Mucosa of descending colon (tissue), 3 donors: ENCODE measurements at places on chromosomes 1 and 21. TPM values are rescaled to one million over a fixed set of nuclear protein-coding genes. Genes with fewer than 3 reads are reported as not detected.

The TNFSF4 gene
- total RNA-seq: 0.82 TPM

The ANGPTL3 gene
- not detected for total RNA-seq

The FABP3 gene
- 7.1 TPM for total RNA-seq

The RNU1-3 gene
- total RNA-seq: 6,222 TPM

The ANKRD34A gene
- 0.14 TPM for total RNA-seq

The TAS1R3 gene
- 0.57 TPM for total RNA-seq

The GJB3 gene
- total RNA-seq: 4.5 TPM

The LMX1A gene
- total RNA-seq: 0.31 TPM

The RNF207 gene
- total RNA-seq: 35.4 TPM

The AMIGO1 gene
- total RNA-seq: 2.2 TPM

The SPATA46 gene
- not detected for total RNA-seq

The FAAH gene
- 60.2 TPM for total RNA-seq

The PITHD1 gene
- 39.6 TPM for total RNA-seq

The LRRC53 gene
- total RNA-seq: not detected

GRCh38 chr1:59763418-59763817 is 51.3 kb upstream of the HOOK1 start:
- no peak for DNase-seq

- DNase-seq: no peak
Observed at GRCh38 chr1:28135371-28136168, 40.9 kb downstream of the PTAFR start.

DNA sequence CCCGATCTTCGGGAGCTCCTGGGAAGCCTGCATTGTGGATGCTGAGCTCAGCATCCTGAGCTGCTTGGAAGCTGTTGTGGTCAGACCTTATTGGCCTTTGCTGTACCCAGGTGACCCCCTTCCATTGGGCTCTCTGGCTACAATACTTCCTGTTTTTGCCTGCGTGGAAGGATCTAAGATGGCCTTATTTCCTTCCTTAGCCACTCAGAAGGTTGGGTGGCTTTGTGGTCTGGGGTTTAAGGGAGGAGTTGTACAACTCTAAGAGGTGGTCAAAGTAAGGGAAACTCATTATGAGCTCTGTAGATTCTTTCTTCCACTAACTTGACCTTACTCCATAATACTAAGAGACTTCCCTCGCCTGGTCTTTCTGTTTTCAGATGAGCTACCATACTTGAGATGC is 17.7 kb downstream of the PFKFB2 start:
- no peak for DNase-seq

DNA sequence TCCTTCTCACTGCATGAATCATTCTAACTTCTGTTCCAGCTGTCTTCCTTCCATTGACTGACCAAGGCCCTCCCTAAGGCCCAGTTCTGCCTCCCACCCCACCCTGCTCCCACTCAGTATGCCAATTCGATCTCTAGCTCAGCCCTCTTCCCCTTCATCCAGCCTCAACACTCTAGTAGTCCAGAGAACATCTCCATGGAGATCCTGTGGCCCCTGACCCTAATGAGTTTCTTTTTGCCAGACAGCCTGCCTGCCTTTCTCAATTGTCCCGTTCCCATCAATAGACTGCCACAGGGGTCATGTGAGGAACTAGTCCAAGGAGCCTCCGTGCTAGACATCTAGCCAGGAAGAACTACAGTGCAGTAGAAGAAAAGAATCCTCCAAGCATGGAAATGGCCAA is 26.4 kb downstream of the RRAGC start:
- no peak for DNase-seq

GRCh38 chr1:167775178-167775577 is 53.4 kb downstream of the MPZL1 start:
- DNase-seq: no peak

- DNase-seq: no peak
Observed at GRCh38 chr21:29017639-29018237, 1.4 kb downstream of the RWDD2B start.

DNA sequence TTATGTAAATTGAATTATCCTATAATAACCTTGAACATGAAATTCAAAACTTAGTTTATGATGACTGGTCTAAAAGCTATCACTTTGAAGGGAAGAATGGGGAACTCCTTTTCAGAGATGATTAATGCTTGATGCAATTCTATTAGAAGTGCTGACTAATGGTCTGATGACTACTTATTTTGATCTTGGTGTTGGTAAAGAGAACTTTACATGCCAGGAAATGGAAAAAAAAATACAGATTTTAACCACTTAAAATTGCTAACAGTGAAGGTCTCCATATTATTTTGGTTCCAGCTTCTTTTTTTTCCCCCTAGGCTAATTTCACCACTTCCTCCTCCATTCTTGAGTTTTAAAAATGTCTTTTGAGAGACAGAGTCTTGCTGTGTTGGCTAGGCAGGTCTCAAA is 22.9 kb downstream of the S1PR1 start:
- DNase-seq: no peak

- DNase-seq: no peak
Observed at GRCh38 chr1:41659903-41660302, 175.4 kb upstream of the EDN2 start.

GRCh38 chr21:37848721-37849490 is 67.4 kb downstream of the KCNJ6 start:
- DNase-seq: no peak

DNA sequence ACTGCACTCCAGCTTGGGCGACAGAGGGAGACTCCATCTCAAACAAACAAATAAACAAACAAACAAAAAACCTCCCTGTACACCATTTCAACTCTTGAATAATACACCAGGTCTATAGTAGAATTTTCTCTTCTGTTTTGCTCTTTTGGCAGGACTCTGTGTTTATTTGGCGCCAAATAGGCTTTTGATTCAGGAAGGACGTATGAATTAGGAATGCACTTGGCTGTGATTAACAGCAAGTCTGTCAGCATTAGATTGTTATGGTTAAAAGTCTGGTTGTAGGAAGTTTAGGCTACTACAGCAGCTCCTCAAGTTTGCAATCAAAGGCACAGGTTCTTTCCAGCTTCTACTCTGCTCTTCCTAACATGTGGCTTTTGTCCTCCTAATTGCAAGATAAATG is 113.8 kb upstream of the KCNK1 start:
- DNase-seq: no peak

DNA sequence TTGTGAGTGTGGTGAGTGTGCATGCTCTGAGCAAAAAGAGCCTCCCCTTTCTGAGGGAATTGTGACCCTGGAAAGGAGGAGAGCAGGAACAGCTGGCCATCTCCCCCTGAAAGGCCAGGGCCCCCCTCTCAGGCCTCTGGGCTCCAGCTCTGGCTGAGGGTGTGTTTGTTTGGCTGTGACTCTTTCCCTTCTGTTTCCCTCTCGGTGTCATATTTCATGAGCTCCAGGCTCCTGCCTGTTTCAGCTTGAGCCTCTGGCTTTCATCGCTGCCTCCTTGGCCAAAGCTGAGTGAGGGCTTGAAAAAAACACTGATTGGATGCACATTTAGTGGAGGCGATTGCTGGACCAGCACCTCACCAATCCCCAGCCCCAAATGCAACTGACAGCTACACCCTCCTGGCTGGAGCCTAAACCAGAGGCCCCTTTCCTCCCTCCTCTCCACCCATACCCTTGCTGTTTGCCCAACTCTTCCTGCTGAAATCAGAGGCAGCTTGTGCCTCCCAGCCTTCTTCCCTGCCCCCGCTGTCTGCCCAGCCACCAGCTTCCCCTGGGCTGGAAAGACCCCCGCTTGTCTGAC is 64.1 kb downstream of the DDR2 start:
- peak; percentile 56 for DNase-seq

DNA sequence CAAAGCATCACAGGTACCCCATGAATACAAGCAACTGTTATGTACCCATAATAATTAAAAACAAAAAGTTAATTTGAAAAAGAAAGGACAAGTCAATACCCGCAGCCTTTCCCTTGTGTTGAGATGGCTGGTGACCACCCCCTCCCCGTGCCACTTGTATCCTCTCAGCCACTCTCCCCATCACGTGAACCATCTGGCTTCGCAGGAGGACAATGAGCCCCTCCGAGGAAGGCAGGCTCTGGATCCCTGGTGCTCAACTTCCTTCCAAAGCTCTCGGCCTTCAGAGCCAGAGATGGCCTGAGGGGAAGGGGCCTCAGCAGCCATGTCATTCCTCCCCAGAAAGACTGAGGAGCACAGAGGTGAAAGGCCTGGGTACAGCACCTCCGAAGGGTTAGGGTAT is 120.4 kb upstream of the RAB4A start:
- no peak for DNase-seq

- no peak for DNase-seq
Observed at GRCh38 chr1:221709854-221710253, 32.0 kb downstream of the DUSP10 start.

DNA sequence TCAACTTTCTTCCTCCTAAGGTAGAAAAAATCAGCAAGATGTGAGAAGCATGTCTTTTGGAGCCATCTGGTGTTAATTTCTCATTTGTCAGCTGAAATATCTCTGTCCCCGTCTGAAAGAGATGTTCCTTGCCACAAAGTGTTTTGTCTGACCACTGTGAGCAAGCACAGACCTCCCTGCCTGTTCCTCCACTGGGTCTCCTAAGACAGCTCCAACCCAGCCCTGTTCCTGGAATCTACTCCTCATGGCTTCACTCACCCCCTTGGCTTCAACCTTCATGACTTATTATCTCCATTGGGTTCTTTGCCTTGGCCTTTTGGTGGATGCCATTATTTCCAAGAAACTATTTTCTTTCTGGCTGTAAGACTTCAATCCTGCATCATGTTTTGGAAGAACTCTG is 65.7 kb upstream of the CACHD1 start:
- DNase-seq: no peak

DNA sequence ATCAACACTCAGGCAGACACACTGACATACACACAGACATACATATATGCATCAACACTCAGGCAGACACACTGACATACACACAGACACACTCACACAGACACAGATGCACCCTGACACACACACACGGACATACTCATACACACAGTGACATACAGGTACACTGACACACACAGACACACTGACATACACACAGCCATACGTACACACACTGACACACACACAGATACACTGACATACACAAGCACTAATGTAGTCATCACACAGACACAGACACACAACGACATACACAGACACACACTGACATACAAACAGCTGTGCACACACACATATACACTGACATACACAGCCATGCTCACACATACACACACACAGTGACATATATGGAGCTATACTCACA is 131.0 kb upstream of the CSF3R start:
- no peak for DNase-seq

DNA sequence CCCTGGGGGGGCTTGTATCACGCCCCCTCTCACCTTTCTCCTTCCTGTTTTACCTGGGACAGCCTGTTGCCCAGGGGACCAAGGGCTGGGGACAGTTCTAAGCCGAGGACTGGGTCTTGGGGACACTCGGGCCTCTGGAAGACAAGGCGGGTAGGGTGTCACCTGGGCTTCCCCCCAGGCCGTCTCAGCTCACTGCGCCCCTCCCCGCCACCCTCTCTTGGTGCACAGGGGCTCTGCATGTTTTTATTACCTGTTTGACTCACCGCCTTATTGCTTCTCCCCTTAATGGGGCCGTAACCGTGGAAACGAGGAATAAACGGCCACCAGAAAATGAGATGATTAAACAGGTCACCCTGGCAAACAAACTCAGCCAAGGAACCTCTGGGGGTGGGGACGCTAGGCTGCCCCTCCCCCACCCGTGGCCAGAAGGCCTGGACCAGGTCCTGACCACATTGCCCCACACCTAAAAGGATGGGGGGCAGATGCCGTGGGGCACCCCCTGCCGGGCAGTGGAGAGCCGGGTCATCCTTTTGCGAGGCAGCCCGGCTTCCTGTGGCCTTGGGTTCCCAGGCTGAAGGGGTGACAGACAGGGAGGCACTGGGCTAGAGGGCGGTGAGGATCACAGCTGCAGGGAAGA is 109.9 kb downstream of the CASZ1 start:
- DNase-seq: peak; percentile 62

- no peak for DNase-seq
Observed at GRCh38 chr1:51936531-51936930, 54.0 kb downstream of the RAB3B start.

GRCh38 chr1:151568626-151569088 is 28.5 kb downstream of the TUFT1 start:
- DNase-seq: no peak

DNA sequence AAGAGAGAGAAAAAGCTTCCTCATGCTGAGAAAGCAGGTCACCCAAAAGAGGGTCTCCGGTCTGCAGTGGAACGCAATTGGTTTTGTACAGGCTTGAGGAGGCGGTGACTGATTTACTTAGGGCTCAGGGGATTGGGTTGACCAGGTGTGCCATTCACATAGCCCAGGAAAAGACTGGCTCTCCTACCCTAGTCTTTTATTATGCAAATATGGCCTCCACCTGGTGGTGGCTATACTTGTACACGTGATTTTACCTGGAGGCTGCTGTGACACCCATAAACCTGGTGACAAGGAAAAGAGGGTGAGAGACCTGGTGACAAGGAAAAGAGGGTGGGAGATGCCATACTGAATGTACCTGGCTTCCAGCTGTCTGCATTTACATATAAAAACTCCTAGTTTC is 49.9 kb downstream of the DNTTIP2 start:
- DNase-seq: no peak

DNA sequence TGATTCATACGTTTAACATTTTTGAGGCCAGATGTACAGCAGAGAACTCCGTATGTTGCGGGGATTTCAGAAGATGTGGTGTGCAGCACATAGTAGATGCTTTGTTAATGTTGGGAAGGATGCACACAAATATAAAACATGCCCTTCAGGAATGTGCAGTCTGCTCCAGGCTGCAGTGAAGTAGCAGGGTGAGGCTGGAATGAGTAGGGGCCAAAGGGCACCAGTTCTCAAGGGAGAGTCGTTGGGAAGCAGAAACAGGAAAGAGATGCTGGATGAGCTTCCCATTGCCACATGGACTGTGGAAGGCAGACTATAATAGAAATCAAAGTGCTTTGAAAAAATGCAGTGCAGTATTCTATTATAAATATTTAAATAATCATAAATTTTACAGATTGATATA is 126.9 kb downstream of the NOS1AP start:
- peak; percentile 61 for DNase-seq

DNA sequence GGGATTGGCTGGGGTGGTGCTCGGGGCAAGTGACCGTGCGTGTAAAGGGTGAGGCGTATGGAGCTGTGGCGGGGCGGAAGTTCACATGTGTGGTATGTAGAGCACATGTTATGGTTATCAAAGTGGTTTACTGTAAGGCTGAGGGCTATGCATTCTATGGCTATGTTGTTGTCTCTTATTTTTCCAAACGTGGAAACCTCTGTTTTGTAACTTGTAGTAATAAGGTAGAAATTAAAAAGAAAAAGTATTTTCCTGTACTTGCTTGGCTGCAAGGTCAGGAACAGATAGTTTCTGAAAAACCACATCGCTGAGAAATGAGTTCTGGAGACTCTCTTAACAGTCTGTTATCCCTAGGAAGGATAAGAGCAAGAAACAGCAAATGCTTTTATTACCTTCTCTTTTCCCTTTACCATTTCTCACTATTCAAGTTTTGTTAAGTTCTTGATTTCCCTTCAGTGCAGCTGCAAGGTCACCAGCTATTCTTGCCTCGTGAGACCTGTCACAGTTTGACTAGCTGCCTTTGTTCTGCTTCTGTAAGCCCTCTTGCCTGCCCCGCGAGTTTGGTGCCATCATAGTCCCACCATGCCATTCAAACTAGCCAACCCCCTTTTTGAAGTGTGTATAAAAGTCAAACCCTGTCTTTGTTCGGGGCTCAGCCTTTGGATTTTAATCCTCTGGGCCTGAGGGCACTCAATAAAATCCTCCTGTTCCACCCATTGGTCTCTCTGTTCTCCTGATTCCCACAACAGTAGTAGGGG is 9.5 kb downstream of the RNU1-2 start:
- DNase-seq: no peak

- DNase-seq: peak; percentile 78
Observed at GRCh38 chr1:9010781-9011323, 15.4 kb downstream of the SLC2A7 start.

GRCh38 chr1:12776801-12777557 is 3.4 kb downstream of the PRAMEF12 start:
- no peak for DNase-seq

- no peak for DNase-seq
Observed at GRCh38 chr1:219837274-219837993, 90.9 kb downstream of the SLC30A10 start.
